SK-N-SH treated with all-trans-retinoic acid at 6 μM for 48 hours (cell line): ENCODE measurements at places on chromosomes 1 and 21.

- no peak for ATAC-seq
Measured at GRCh38 chr1:41775956-41776585, 142.7 kb downstream of the HIVEP3 start.

- ATAC-seq, result no peak
Measured at GRCh38 chr1:165070675-165071074, 285.8 kb downstream of the LMX1A start.

GRCh38 chr1:237133921-237134320 lies 91.9 kb downstream of the RYR2 start:
- no peak for ATAC-seq

- ATAC-seq, result no peak
Measured at GRCh38 chr1:116521186-116521585, 49.6 kb downstream of the CD58 start.

GRCh38 chr1:39671433-39671792 lies 494 bp downstream of the NT5C1A start:
- ATAC-seq, result peak; percentile 20

DNA sequence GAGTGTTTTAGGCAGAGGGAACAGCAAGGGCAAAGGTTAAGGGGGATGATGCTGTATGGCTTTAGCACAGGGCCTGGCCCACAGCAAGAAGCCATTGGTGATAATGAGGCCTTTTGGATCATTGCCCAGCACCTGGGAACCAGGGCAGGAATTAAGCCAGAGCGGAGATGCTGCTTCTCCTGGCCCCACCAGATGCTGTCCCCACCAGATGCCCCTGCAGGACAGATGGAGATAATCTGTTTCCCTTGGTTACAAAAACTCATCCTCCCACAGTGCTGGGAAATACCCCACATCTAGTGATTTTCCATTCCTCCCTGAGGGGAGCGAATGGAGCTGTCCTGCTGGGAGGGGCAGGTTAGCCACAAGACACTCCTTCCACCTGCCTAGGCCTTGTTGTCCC lies 18.8 kb downstream of the OPRD1 start:
- ATAC-seq, result peak; percentile 33; the same call in 1 of the 3 replicates

GRCh38 chr1:65176591-65176990 lies 28.6 kb downstream of the AK4 start:
- ATAC-seq, result peak; percentile 13; the same call in 1 of the 3 replicates

- ATAC-seq, result no peak
Measured at GRCh38 chr21:44804762-44805161, 3.1 kb upstream of the UBE2G2 start.

DNA sequence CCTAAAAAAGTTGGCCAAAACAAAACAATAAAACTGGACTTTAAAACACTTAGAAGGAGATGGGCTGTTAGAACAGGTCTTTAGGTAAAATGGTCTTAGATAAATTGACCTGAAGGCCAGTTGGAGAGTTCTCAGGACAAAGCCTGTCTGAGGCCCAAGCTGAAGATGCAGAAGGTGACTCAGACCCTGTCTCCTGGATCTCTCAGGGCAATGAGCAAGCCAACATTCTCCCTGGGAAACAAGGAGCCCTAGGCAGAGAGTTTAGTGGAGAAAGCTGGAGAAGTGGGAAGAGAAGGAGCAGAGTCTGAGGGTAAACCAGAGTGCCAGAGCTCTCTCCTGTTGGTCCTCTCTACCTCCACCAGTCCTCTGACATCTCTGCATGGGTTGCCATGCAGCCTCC lies 70.1 kb downstream of the FCRL5 start:
- ATAC-seq, result no peak

GRCh38 chr21:33021150-33021549 lies 4.6 kb upstream of the OLIG2 start:
- ATAC-seq, result no peak

GRCh38 chr1:45775794-45776193 lies 25.3 kb upstream of the IPP start:
- ATAC-seq, result no peak

DNA sequence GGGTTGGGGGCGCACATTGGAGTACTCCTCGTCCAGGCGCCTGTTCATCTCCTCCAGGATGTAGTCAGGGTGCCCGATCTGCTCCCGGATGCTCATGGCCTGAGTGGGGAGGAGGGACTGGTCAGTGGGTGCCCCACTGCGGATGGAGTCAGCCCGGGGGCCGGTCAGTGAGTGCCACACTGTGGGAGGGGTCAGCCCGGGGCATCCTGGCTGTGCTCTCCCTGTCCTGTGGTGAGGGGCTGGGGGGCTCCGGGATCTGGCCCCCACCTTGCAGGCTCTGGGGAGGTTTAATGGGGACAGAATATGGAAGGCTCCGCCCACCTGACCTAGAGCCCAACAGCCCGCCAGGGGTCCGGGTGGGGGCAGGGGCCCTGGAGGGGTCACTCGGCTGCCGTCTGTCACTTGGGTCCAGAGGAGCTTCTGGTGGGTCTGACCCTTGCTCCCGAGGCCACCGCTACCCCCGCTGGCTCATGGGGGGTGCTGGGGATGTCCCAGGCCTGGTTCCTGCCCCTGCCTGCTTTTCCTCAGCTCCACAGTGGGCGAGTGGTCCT lies 8.8 kb downstream of the PRXL2B start:
- ATAC-seq, result no peak

GRCh38 chr1:187715483-187715882 lies 886.7 kb downstream of the PLA2G4A start:
- ATAC-seq, result no peak

DNA sequence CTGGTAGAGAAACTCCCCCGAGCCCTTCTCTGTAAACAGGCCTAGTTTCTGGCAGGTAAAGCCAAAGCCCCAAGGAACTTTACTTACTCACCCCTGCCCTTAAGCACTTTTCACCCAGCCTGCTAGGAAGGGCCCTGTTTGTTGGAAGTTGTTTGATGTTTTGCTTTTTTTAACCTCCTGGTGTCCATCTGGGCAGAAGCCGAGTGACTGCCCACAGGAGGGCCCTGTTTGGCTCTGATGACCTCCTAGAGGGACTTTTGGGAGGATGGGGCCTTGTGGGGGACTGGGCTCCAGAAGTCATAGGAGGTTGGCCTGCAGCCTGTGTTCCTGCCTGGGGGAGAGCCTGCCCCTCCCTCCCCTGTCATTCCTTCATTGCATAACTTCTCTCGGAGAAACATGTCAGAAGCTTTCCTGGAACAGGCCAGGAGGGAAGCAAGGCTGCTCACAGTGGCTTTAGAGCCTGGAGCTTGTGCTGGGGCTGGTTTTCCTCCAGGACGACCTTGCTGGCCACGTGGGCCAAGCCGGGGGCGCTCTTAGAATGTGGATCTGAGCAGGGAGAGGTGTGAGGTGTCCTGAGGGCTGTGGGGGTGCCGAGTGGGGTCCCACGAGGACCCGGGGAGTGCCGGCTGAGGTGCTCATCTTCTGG lies 33.9 kb downstream of the COQ8A start:
- ATAC-seq, result peak; percentile 26

DNA sequence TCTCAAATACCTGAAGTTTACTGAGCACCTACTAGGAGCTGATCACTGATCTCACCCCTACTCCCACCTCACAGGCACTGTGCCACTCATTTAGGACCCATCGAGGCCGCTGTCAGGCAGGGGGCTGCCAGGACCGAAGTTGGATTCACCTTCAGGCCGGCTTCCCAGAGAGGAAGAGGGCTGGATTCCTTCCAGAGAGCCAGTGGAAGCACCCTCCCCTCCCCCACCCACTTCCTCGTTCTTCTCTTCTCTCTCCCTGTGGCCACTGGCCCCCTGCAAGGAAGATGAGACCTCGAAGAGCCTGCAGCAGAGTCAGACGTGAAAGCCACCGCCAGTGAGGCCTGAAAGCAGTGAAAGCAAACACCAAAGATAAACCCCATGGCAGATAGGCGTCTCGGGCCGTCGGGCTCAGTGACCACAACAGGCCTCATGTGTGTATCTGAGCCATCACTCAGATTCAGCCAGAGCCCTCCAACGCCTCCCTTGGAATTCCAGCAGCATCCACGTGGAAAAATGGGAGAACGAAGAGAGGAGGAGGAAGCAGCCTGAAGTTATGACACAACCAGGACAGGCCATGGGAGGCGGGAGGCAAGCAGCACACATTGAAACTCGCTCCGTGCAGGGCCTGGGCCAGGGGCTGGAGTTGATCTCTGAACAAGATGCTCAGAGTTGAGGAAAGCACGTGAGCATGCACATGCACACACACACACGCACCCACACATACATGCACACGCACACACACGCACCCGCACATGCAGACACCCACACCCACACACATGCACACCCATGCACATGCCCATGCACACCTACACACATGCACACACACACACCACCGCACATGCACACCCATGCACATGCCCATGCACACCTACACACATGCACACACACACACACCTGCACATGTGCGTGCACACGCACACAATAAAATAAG lies 6.2 kb upstream of the AGTRAP start:
- no peak for ATAC-seq

GRCh38 chr1:110617116-110617515 lies 11.0 kb upstream of the KCNA2 start:
- ATAC-seq, result no peak

DNA sequence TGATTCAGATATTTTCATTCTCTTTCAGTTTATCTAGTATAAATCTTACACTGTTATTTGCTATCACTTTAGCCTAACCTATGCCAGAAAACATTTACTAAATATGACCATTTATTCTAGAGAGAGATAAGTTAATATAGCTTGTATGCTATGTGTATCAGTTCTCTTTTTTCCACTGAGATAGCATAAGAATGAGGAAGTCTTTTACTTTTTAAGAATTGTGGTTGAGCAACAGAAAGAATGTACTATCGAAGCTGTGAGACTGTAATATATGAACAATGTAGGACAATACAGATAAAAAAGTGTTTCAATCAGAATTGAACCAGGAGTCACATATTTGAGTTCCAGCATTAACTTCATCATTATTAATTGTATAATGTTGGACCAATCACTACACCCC lies 479.9 kb upstream of the PLXNA2 start:
- ATAC-seq, result no peak

DNA sequence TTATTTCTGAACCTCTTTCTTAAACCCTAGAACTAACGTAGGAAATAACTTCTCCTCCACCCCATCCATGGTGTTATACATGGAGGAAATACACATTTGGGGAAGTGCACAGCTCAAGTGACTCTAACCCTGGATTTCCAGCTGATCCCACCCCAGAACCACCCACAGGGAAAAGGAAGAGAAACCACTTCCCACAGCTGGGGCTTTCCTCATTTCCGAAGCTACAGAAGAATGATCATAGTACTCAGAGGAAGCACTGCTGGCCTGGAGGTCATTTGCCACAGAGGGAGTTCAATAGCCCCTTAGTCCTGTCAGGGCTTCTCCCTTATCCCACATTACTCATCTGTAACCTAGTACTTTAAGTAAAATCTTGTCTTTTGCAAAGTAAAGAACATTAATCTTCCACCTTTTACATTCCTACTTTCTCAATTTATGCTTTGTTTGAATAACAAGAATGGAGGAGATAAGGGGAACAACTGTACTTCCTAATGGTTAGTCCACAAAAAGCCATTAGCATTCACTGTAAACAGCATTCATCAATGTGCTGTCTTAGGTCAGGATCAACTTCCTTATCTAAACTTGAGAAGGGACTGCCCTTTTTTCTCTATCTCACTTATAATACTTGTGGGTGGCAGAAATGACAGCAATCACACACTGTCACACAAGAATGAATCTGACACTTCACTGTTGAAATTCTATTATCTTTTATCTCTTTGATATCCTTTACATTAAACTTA lies 63.0 kb upstream of the RGS1 start:
- peak; percentile 42 for ATAC-seq

GRCh38 chr1:64171797-64172281 lies 31.6 kb upstream of the UBE2U start:
- ATAC-seq, result peak; percentile 59

- ATAC-seq, result no peak
Measured at GRCh38 chr1:91697416-91697815, 188.5 kb downstream of the TGFBR3 start.

DNA sequence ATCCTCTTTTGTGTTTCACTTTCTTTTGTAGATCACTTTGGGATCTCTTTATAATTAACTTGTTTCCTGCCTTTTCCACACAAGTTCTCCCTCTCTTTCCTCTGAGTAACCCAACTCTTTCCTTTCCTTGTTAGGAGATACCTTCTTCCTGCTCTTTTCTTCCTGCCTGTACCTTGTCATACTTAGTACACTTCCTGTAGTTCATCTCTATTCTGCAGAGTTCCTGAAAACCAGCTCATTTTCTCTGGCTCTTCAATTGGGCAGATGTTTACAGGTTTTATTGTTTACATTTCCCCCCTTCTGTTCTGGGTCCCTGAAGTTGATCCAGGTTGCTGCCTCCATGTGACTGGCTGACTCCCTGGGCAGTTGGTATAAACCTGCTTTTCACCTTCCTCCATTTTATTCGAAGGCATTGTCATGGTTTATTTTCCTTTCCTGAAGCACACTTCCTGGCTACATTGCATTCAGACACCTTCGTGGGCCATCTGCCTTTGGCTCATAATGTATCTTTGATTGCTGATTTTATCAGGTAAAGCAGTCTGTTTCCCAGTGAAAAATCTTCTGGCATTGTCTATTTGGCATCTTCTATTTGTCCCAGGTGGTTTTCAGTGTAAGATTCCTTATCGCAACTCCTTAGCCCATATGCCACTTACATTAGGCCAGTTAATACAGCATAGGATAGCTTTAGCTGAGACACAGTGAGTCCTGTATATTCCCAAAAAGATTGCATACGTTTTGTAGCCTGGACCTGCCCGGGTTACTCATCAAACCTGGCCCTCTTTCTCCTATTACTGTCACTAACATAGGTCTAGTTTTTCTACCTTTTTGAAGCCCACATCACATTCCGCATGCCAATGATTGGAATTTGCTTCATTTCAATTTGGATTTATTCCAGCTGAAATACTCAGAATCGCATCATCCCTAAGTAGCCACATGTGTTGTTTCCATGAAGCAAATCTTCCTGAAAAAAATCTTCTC lies 15.4 kb downstream of the CTH start:
- peak; percentile 52 for ATAC-seq

DNA sequence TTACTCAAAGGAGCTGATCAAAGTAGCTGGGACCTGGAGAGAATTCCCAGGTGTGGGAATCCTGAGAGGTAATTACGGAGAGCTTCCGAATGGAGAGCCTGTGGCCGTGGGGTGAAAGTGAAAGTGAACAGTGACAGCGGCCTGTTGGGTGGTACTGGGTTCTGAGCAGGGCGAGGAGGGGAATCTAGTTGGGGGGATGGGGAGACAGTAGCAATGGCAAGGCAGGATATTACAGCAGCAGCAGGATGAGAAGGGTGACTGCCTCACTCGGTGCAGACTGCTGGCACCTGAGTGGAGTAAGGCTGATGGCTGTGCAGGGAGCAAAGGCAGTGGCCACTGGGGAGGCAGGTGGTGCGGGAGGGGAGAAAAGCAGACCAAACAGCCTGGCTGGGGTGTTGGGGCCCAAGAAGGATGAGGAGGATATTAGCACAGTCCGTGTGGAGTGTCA lies 70.3 kb upstream of the PRDX6 start:
- ATAC-seq, result no peak
